ENCODE measurements at places on chromosomes 7 and 10. TPM values are rescaled to one million over a fixed set of nuclear protein-coding genes. Genes with fewer than 3 reads are reported as not detected.

The OPN1SW gene
- not detected for total RNA-seq

The MLLT10 gene
- 43.2 TPM for total RNA-seq

The GIMAP2 gene
- 30.6 TPM for total RNA-seq

The NYAP1 gene
- total RNA-seq = 0.55 TPM

The GDF2 gene
- total RNA-seq = not detected

The VSTM4 gene
- total RNA-seq = 11.0 TPM

The NPTX2 gene
- total RNA-seq = 1.3 TPM

The OPTN gene
- total RNA-seq = 51.3 TPM

The NEUROG3 gene
- total RNA-seq = not detected

The FGFR2 gene
- 48.0 TPM for total RNA-seq

The TRPV6 gene
- total RNA-seq = 1.1 TPM

The GIMAP5 gene
- total RNA-seq = 9.8 TPM

The RASSF4 gene
- 54.7 TPM for total RNA-seq

The GFRA1 gene
- total RNA-seq = 1.9 TPM
